Suppressor macrophage treated with lipopolysaccharide for 4 hours (primary cell): ENCODE measurements at places on chromosomes 6 and 20.

- no peak for DNase-seq
Measured at GRCh38 chr6:112437058-112437457, 89.9 kb downstream of the RFPL4B start.

DNA sequence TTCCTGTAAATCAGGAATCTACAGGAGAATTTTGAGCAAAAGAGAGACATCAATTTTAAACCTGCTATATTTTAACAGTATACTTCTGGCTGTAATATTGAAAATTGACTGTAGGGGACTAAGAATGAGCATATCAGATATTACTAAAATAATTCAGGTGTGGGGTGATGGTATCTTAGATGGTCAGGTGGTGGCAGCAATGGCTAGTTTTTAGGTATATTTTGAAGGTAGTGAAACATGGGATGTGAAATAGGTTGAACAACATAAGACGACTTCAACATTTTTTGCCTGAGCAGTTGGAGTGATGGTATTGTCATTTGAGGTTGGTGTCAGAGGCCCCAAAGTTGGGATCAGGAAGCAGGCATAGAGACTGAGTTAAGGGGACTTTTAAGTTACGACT, 32.1 kb downstream of the FAM83B start:
- no peak for DNase-seq

DNA sequence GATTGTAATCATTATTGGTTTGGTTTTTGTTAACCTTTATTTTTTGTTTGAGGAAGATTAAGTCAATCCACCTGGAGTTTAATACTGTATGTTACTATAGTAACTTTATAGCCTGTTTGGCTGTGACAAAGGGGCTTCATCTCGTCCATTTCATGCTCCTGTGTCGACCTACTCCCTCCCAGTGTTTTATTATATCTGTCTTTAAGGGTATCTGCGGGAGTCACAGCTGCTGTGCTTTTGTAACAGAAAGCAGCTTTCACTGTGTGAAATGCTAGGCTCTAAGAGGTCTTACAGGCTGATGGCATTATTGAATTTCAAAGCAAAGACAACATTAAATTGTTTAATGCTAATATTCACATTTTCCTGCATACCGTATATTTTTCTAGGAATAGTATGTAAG, 698.0 kb upstream of the POU3F2 start:
- DNase-seq = no peak

DNA sequence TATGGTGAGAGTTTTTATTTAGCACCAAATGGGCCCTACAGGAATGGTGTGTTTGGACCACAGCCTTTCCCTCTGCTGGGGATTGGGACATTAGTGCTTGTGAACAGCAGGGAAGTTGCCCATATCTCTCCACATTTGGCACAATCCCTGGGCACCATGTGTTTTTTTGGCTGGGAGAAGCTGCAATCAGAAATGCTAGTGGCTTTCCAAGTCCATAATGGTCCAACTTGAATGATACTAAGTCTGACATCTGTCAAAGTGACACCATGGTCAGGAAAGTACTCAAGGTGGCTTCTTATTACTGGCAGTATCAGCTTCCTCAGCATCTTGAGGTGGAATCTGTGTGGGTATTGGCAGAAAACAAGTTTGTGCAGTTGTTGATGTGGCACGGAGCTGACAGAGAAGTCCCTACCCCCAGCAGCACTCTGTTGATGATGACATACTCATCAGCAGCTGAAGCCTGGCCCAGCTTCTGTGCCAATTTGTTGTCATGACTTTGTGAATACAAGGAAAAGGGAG, 53.0 kb downstream of the SASH1 start:
- no peak for DNase-seq

DNA sequence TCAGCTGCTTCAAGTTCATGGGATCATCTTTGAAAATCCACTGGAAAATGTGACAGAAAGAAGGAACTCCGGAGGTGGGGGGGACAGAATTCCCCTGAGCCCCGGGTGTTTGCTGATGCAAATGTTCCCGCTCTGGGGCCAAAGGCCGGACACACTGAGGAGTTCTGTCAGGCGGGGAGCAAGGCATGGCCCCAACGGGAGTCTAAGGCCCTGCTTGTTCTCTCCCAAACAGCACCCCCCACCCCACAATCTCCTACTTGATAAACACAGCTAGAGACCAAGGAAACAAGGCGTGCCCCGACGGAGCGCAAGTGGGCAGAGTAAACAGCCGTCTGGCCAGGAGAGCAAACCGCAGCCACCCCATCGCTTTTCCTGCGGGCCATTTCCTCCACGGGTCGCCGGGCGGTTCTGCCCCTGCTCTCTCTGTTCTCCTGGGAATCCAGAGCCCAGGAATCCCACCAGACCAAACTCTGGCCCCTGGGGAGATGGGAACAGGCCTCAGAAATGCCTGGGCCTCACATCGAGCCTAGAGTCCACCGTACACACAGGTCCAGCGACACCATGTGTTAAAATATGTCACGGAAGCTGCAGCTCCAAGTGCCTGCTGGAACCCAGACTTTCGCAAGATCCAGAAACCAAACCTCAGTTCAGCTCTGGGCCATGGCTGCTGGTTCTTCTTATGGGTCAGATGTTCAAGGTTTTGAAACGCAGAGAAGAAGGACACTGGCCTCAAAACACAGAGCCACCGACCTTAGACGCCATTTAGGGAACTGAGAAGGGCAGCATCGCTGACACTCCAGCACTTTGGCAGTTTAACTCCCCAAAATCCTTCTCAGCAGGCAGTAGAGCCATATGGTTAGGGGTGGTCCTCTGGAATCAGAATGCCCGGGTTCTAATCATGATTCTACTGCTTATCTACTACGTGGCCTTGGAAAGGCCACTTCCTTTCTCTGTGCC, 104.2 kb downstream of the PREX1 start:
- DNase-seq = peak; percentile 74

GRCh38 chr6:126017668-126018067, 31.3 kb downstream of the TRMT11 start:
- no peak for DNase-seq

DNA sequence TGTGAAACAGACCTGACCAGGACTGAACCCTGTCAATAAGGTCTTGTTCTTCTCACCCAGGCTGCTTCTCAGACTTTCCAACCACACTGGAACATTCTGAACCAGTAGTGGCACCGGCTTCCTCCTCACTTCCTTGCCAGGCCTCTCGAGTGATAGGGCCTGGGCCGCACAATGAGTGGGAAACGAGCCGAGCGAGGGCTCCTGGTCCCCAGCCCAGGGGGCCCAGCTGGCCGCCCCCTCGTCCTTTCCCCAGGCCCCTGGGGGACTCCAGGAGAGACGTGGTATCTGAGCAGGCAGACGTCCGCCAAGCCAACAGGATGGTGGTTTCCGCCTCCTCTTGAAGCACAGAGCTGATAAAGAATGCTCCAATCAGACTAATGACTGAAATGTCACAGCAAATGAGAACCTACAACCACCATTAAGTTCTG, 117.9 kb downstream of the GMDS start:
- no peak for DNase-seq

GRCh38 chr6:159533016-159533415, 160.0 kb downstream of the SOD2 start:
- no peak for DNase-seq

- DNase-seq = peak; percentile 33
Measured at GRCh38 chr6:14983599-14984518, 262.0 kb upstream of the JARID2 start.

GRCh38 chr6:8434727-8435092, 635 bp downstream of the SLC35B3 start:
- DNase-seq = no peak

GRCh38 chr6:116419069-116419786, 41.9 kb upstream of the CALHM6 start:
- DNase-seq = peak; percentile 35

GRCh38 chr20:49877386-49877921, 37.9 kb downstream of the SPATA2 start:
- DNase-seq = no peak

DNA sequence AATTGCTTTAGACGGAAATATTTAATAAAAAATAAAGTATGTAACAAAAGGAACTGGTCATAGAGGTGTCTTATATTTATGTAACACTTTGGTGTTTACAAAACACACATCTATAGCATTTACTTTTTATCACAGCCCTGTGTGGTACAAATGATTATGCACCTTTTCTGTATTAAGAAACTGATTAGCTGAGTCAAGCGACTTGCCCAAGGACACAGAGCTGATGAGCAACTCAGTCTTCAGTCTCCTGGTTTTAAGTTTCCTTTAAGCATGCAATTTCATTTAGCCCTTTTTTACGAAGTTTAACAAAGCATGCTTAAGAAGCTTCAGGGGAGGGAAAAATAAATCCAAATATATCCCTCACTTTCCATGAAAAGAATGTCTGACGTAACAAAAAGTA, 2.5 kb downstream of the DCDC2 start:
- DNase-seq = no peak

- no peak for DNase-seq
Measured at GRCh38 chr6:25041485-25042035, 105.8 kb upstream of the RIPOR2 start.

DNA sequence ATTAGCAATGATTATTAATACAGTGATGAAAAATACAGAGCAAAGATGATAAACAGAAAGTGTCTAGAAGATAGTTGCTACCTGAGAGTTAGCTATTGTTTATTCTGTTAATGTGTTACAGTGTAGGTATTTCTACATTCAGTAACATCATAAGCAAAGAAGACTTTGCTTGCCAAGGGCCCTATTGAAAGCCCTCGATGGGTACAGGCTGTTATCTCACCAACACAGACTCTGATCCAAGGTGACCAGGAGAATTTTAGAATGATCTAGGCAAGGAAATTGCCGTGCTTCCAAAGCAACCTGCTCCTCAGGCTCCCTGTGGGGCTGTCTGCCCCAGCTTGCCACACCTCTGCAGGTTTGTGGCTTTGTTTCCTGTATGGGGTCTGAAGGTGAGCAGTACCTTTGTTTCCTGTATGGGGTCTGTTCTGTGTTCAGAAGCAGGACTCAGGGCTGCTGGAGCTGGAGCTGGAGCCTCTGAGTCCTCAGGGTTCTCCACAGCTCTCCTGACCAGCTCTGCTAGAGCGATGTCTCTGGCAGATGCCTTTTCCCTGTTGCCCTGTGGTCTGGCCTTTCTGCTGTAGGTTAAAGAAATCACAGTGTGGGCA, 32.5 kb downstream of the PHACTR3 start:
- DNase-seq = no peak

DNA sequence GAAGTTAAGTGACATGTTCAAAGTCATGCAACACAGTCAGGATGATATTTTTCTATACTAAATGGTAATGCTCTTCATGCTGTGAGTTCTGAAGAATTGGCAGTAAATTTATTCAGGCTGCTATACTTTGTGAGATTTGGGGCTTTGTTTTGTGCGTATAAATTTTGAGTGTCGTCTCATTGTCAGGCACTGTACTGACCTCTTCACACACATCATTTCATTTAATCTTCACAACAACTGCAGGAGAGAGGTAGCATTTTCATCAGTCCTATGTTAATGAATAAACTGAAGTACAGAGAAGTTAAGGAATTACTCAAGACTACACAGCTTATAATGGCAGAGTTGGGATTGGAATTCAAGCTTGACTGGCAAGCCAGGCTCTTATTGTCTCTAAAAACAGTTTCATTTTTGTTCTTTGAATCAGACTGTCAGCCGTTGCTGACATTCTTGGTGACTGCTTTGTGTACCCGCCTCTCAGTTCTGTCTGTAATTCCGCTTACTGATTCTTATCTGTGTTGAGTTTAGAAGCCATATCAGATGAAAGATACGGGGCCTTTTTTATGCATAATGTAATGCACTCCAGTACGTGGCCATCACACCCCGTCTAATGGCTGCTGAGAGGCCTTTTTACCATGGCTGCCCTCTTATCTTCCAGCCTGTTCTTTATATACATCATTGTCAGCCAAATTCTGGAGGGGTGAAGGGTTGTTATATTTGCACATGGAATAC, 274.9 kb downstream of the UTRN start:
- DNase-seq = no peak

DNA sequence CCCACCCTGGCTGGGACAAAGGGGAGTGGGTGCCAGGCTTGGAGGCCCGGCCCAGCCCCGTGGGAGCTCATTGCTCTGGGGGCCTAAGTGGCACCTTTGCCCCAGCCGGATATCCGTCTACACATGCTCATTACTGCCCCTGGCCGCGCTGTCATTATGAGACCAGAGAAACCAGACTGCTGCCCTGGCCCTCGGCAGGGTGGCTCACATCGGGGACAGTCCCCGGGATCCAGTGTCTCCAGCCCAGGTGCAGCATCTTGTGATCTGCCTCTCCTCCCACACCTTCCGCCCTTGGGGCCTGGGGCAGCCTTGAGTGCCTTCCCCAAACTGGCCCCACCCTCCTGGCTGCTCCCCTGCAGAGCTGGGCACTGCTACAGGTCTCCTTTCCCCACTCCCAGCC, 4.9 kb downstream of the SRMS start:
- no peak for DNase-seq

DNA sequence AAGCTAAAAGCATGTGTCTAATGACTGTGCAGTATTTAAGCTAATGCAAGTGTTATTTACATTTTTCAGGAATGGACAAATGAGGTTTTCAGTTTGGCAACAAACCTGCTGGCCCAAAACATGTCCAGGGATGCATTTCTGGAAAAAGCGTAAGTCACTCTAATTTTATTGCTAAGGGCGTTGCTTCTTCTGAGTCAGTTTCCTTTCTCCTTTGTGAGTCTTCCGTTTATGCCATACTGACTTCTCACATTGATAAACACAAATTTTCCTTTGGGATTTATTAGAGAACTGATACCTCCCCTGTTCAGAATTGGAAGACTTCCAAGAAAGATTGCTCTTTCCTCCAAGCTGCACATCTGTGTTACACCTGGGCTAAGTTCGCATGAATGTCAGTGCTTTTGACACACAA, 422.9 kb upstream of the PLCB4 start:
- DNase-seq = no peak

GRCh38 chr20:16381444-16381843, 191.8 kb downstream of the KIF16B start:
- no peak for DNase-seq

GRCh38 chr6:155710704-155711103, 255.1 kb upstream of the NOX3 start:
- no peak for DNase-seq

DNA sequence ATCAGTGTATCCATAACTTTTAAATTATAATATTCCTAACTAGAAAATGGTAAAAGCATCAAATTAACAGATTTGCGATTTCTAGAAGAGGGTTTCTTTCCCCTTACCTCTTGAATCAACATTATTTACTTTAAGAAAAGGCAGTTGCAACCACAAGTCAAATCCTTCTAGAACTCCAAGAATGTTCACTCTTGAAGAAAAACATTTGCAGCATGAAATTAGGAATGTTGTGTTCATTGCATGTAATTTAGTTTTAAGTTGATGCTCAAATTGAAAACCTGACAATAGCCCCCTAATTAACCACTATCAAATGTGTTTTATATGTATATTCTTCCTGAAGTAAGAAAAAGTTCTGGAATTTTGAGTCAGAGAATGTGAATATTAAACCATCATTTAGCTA, 2.3 kb upstream of the REV3L start:
- no peak for DNase-seq

DNA sequence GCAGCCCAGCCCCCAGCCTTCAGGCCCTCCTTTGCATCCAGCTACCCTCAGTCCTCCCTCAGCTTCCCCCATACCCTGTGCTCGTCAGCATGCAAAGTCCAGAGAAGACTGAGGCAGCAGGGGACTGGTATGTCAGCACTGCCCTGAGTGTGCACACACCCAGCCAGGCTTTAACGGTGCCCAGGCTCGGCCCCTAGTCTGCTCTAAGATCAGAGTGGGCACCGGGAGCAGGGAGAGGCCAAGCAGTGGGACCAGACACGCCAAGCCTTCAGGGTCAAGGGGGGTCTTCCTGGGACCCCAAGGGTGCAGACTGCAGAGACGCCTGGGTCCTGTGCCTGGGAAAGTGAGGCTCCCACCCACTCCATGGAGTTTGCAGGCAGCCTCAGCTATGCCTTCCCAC, 74.7 kb downstream of the GPR63 start:
- no peak for DNase-seq
